ENCODE measurements at places on chromosomes 1 and 21.

DNA sequence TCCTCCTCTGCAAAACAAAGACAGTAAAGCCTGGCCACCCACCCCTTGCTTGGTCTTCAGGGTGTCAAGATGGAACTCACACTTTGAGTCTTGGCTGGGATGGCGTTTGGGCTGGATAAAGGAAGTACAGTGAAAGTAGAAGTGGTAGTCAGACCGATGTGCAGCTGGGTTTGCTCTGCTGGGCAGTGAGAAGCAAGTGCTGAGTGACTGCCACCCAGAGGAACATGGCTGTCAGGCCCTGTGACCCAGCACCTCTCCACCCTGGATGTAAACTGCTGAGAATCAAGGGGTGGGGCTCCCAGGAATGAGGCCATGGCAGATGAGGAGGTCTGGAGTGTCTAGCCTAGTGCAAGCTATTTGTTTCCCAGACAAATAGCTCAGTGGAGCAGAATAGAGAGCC, 51.2 kb downstream of the POFUT2 start:
- no peaks in the 10 kb centered on the region for H3K36me3 ChIP-seq
- no peak overlapping the region for H3K27ac ChIP-seq
- H3K27me3 ChIP-seq: peaks cover 25% of the 10 kb centered on the region
- DNase-seq: no peak
- no peak overlapping the region for H3K4me3 ChIP-seq

DNA sequence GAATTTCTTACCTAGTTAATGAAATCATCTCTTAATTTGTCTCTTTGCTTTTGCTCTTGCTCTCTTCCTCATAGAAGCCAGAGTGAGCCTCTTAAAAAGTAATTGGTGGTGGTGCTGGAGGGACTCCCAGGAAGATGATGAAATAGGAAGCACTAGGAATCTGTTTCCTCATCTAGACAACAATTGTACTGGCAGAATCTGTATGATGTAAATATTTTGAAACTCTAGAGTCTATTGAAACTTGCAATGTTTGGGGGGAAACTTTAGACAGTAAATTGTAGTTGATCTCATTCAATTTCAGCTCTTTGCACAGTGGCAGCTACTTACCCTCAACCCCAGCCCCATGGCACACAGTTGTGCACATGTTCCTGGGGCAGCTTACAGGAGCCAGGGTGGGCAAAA, 10.6 kb downstream of the RGSL1 start:
- no peak overlapping the region for H3K4me3 ChIP-seq
- DNase-seq: no peak
- no peaks in the 10 kb centered on the region for H3K27me3 ChIP-seq
- H3K4me1 ChIP-seq: no peaks in the 10 kb centered on the region

- no peak overlapping the region for H3K27ac ChIP-seq
- no peaks in the 10 kb centered on the region for H3K36me3 ChIP-seq
- no peak overlapping the region for H3K4me3 ChIP-seq
- no peaks in the 10 kb centered on the region for H3K4me1 ChIP-seq
- DNase-seq: no peak
These were observed 137.3 kb upstream of the GJB5 start for GRCh38 chr1:34617321-34618118.

GRCh38 chr21:37452227-37452626, 85.7 kb downstream of the DYRK1A start:
- DNase-seq: no peak
- peaks cover 4% of the 10 kb centered on the region for H3K4me1 ChIP-seq
- no peak overlapping the region for H3K4me3 ChIP-seq
- H3K27ac ChIP-seq: no peak overlapping the region
- H3K27me3 ChIP-seq: no peaks in the 10 kb centered on the region
- peaks cover 8% of the 10 kb centered on the region for H3K36me3 ChIP-seq

Measured in T-cell (primary cell).